ENCODE measurements at places on chromosomes 7 and 10. TPM values are rescaled to one million over a fixed set of nuclear protein-coding genes. Genes with fewer than 3 reads are reported as not detected.

DNA sequence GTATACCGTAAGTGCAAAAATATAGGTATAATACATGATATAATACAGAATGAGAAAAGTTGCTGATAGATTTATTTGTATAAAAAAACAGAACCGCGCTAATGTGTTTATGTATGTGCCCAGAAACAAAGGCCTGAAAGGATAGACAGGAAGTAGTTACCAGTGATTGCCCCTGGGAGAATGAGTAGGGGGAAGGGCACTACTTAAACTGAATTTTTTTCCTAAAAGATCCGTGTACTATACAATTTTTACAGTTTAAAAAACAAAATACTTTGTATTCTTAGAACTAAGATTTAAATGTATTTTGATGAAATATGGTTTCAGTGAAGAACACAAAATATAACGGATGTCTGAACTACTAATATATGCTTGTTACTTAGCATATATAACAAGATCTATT is 2.9 kb downstream of the IPMK start:
- DNase-seq = no peak

- peak; percentile 6 for DNase-seq
These were observed 208.6 kb upstream of the CCDC6 start for GRCh38 chr10:60114765-60115586.

DNA sequence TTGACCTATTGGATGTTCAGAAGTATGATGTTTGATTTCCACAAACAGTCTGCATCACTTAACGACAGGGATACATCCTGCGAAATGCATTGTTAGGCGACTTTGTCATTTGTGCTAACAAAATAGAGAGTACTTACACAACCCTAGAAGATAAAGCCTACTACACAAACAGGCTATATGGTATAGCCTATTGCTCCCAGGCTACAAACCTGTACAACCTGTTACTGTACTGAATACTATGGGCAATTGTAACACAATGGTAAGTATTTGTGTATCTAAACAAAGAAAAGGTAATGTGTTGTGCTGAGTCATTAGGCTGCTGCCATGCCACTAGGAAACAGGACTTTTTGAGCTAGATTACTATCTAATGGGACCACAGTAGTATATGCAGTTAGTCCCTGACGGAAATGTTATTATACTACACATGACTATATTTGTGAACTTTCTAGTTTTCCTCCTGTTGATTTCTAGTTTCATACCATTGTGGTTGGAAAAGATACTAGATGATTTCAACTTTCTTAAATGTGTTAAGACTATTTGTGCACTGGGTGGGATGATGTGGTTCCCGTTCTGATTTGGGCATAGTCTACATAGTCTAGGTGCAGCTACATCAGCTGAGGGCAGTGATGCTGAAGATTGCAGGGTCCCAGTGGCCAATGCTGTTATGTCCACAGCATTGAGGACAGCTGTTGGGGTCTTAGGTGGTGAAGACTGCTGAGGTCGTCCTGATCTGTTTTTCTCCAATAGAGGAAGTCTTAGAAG is 161.7 kb downstream of the HTR7 start:
- DNase-seq = no peak

DNA sequence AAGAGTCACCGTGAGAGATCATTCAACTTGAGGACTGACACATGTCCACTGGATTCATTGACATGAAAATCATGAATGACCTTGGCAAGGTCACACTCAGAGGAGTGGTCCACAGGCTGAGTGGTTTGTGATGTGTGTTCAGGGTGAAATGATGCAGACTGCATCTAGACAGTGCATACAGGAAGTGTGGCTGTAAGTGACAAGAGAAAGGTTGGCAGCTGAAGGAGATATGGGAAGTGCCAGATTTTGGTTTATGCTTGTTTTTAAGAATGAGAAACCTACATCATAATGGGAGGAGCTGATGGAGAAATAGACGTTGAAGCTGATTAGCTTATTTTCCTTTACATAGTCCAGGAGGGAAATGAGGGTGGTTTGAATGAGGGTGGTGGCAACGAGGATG is 64.8 kb upstream of the VIPR2 start:
- no peak for DNase-seq

GRCh38 chr10:15460661-15461060 is 89.6 kb upstream of the FAM171A1 start:
- DNase-seq = no peak

- no peak for DNase-seq
These were observed 165.2 kb downstream of the GNAT3 start for GRCh38 chr7:80346704-80347103.

- DNase-seq = no peak
These were observed 120.2 kb upstream of the LRRTM3 start for GRCh38 chr10:66805612-66806011.

DNA sequence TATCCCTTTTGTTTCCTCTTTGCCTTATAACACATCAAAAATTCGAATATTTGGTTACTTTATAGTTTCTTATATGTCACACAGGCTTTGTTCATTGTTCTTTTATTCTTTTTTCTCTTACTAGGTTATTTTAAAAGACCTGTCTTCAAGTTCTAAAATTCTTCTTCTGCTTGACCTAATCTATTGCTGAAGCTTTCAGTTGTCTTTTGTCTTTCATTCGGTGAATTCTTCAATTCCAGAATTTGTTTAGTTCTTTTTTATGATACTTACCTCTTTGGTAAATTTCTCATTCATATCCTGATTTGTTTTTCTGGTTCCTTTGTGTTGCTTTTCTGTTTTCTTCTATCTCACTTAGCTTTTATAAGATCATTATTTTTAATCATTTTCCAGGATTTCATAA is 188.4 kb downstream of the ZEB1 start:
- no peak for DNase-seq

GRCh38 chr10:78804411-78805032 is 264.2 kb upstream of the ZMIZ1 start:
- peak; percentile 50 for DNase-seq

DNA sequence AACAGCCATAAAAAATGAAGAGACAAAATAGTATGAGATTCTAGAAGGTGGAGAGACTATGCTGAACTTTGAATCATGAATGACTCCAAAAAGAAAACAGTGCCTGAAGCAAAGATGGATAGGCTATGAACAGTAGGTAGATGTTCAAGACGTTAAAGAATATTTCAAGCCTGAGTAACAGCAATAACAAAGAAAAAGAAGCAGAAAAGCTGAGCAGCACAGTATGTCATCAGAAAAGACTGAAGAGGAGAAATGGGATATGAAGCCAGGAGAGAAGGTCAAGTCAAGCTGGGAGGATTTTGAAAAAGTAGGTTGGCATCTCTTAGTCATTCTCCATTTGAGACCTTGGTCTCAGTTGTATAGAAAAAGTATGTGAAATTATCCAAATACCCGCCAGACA is 484.4 kb downstream of the SORCS1 start:
- DNase-seq = no peak

- no peak for DNase-seq
These were observed 19.6 kb downstream of the GIMAP5 start for GRCh38 chr7:150756858-150757257.

- no peak for DNase-seq
These were observed 41.1 kb upstream of the BMPR1A start for GRCh38 chr10:86715156-86715795.

DNA sequence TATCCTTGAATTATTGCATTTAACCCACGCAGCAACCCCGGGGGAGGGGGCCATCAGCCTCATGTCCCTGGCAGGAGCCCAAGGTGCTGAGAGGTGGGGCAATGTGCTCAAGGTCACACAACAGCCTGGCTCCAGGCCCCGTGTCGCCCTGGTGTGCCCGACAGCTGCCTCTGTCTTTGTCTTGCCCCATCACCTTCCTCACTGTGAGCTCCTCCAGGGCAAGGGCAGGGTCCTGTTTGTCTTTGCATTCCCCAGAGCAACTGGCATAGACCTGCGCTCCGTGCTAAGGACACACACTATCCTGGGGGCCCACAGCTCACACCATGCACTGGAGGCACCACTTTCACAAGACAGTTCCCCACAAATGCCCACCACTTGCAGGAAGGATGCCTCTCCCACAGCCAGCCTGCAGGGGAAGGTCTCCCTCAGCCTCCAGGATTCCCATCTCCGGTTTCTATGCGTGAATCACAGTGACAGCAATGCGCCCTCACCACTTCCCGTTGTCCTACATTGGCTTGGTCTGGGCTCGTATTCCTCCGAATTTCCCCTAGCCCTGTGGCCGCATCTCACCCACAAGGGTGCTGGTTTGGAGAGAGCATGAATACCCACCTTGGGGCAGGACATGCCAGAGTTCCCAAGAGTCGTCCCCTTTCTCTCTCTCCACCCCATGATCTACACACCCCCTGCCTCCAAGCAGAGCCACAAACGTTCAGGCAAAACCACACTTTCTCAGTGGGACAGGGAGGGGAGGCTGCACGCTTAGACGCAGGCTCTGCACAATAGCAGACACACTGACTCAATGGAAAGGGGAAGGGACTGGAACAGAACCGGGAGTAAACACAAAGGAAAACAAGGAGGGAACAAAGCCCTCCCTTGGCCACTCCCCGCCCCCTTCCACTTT is 10.3 kb downstream of the ITPRIP start:
- DNase-seq = peak; percentile 69

DNA sequence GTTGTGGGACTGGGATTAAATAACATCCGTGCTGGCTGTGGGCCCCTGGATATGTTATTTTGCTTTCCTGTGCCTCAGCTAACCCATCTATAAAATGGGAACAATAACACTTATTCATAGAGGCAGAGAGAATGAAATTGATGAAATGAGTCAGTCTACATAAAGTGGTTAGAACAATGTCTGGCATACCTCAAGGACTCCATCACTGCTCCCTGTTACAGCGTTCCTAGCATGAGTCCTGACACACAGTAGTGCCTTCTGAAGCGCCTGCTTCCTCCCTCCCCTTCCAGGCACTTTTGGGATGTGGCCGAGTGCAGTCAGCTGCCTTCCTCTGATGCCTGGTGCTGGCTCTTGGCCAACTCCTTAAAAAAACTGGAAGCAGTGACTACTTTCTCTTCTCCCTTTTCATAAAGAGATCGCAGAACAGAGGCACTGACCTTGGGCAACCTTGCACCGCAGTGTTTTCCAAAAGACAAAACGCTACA is 108.4 kb upstream of the ZMIZ1 start:
- DNase-seq = peak; percentile 87

DNA sequence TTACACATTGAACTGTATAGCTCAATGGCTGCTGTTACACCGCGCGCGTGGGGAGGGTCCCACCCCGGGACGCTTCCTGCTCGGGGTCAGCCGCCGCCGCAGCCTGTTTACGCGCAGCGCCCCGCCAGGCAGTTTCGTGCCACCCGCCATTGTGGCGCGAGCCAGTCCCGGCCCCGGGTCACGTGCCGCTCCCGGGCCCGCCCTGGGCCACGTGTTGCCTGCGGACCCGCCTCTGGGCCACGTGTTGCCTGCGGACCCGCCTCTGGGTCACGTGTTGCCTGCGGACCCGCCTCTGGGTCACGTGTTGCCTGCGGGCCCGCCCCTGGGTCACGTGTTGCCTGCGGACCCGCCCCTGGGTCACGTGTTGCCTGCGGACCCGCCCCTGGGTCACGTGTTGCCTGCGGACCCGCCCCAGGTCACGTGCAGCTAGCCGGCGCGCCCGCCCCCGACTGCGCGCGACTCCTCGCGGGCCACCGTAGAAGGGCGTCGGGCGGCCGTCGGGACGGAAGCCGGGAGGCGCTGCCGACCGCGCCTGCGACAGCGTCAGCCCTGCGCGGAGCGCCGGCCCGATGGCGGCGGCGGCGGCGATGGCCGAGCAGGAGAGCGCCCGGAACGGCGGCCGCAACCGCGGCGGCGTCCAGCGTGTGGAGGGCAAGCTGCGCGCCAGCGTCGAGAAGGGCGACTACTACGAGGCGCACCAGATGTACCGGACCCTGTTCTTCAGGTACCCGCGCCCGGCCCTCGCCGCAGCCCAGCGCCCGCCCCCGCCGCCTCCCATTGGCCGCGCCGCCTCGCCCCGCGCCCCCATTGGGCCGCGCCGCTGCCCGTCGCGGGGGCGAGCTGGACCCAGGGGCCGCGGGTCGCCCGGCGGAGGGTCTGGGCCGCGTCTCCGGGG is at the start of gene GET4:
GET4 (plus strand) TSS at position 478 of the 895 bp plus-strand sequence; CDS start at position 570, 92 bp downstream.
- DNase-seq = peak; percentile 93

GRCh38 chr10:70863470-70864160 is 24.8 kb downstream of the PCBD1 start:
- DNase-seq = no peak

DNA sequence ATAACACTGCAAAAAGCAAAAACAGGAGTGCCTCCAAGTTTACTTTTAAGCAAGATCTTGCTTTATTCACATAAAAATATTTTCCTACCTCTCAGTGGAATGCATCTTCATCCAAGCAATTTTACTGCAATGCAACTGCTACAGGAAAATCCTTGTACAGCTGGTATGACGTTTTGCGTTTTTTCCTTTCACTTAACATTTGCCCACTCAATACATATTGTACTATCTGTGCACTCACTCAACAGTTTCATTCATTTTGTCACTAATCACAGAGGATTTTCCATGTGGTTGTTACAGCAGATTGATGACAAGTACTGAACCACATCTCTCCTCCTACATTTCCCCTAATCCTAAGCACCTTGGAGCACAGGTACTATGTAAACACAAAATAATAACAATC is 222.0 kb upstream of the IMMP2L start:
- DNase-seq = no peak

GRCh38 chr7:147062897-147063296 is 946.3 kb downstream of the CNTNAP2 start:
- no peak for DNase-seq

DNA sequence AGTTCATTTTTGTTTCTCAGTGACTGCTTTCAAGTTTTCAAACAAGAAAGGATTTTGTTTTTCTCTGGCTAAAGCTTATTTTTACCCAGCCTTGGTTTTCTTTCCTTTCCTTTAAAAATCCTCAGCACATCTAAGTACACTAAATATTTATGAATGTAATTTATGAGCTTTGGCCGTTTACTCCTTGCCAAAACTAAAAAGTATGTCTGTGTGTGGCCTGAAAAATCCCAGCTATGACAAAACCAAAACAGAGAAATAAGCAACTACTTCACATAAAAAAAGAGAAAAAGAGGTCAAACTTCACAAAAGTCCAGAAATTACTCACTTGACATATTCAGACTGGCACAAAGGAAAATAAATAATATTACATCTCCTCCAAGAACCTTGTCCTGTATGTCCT is 365.1 kb upstream of the NFE2L3 start:
- no peak for DNase-seq

The WDFY4 gene
- 0.63 TPM for total RNA-seq

The TFR2 gene
- 0.33 TPM for total RNA-seq

The CUEDC2 gene
- total RNA-seq = 151 TPM

The PRPS1L1 gene
- not detected for total RNA-seq

The FOXI2 gene
- total RNA-seq = not detected

The NYAP1 gene
- not detected for total RNA-seq

The CARD11 gene
- not detected for total RNA-seq

The CNOT4 gene
- 0.59 TPM for total RNA-seq

The LRGUK gene
- total RNA-seq = not detected

The IGFBP1 gene
- total RNA-seq = not detected

The ZNF316 gene
- total RNA-seq = 7.6 TPM

The SPDYE2B gene
- total RNA-seq = not detected

The NPM3 gene
- 30.8 TPM for total RNA-seq

The COL1A2 gene
- 218 TPM for total RNA-seq

The LAMB1 gene
- 18.9 TPM for total RNA-seq

The CHAT gene
- total RNA-seq = not detected

Data from MG63 (cell line).